NCI-H1092 treated with DMSO at 0.1 percent for 48 hours (cell line): ENCODE measurements at places on chromosomes 7 and 10.

DNA sequence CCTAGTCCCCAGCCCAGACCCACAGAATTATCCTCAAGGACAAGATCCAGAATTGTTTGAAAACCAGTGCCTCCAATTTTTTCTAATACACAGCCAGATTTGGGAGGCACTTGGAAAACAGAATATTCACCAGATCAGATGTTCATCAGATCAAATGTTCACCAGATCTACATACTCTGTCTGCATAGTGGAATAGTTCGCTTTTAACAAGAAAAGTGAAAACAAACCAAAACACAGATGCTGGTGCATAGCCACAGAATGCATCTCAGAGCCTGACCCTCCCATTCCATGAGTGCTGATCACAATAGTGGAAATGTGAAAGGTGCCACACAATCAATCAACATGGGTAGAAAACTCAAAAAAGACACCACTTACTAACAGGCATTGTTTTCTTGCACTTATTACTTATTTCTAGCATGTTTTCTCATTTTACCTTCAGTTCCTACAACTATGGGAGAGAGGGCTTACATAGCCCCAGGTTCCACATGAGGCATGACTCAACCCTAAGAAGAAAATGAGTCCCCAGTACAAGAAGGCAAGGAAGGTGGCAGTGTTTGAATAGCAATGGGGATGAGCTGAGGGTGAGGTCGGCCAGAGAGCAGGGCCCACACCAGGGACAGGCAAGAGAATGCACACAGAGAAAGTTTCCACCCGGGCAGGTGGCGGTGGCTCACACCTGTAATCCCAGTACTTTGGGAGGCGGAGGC lies 432.7 kb upstream of the NFE2L3 start:
- no peak for DNase-seq

GRCh38 chr7:20214921-20215669 lies 2.1 kb downstream of the MACC1 start:
- no peak for DNase-seq

- no peak for DNase-seq
These were observed 706.7 kb upstream of the PHF14 start for GRCh38 chr7:10266976-10267375.

- DNase-seq: no peak
These were observed 953.1 kb upstream of the ZNF722 start for GRCh38 chr7:63045575-63045974.

- DNase-seq: no peak
These were observed 35.5 kb upstream of the KMT2E start for GRCh38 chr7:104978460-104978859.

DNA sequence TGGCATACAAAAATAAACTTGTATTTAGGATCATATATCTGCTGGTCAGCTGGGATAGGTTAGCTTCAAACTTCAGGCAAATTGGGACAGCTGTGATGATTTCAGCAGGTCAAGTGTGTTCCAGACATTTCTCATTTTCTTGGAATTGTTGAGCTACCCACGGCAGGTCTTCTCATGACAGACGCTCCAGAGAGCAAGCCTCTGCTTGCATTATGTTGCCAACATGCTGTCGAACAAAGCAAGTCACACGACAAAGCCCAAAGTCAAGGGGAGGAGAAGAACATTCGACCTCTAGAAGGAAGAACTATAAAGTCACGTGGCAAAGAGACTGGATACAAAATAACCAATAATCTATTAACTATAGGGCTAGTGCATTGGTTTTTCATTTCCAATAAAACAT lies 103.5 kb downstream of the RAB18 start:
- no peak for DNase-seq

GRCh38 chr7:105644937-105645336 lies 63.6 kb upstream of the EFCAB10 start:
- no peak for DNase-seq

GRCh38 chr10:104413528-104413927 lies 59.9 kb downstream of the CFAP58 start:
- no peak for DNase-seq

DNA sequence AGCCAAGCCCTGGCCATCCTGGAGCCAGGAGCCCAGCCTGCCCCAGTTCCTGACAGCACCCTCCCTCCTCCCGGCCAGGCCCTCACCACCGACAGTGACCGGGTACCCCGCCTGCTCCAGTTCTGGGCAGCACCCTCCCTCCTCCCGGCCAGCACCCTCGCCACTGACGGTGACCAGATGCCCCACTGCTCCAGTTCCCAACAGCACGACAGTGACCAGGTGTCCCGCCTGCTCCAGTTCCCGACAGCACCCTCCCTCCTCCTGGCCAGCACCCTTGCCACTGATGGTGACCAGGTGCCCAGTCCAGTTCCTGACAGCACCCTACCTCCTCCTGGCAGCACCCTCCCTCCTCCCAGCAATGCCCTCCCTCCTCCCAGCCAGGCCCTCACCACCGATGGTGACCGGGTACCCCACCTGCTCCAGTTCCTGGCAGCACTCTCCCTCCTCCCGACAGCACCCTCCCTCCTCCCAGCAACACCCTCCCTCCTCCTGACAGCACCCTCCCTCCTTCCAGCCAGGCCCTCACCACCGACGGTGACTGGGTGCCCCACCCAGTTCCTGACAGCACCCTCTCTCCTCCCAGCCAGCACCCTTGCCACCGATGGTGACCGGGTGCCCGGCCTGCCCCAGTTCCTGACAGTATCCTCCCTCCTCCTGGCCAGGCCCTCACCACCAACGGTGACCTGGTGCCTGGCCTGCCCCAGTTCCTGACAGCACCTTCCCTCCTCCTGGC lies 40.3 kb downstream of the VIPR2 start:
- DNase-seq: no peak
